ENCODE measurements at places on chromosomes 16 and 17.
A peak's percentile ranks its signal among the peaks of the same experiment; 100 is the strongest.

DNA sequence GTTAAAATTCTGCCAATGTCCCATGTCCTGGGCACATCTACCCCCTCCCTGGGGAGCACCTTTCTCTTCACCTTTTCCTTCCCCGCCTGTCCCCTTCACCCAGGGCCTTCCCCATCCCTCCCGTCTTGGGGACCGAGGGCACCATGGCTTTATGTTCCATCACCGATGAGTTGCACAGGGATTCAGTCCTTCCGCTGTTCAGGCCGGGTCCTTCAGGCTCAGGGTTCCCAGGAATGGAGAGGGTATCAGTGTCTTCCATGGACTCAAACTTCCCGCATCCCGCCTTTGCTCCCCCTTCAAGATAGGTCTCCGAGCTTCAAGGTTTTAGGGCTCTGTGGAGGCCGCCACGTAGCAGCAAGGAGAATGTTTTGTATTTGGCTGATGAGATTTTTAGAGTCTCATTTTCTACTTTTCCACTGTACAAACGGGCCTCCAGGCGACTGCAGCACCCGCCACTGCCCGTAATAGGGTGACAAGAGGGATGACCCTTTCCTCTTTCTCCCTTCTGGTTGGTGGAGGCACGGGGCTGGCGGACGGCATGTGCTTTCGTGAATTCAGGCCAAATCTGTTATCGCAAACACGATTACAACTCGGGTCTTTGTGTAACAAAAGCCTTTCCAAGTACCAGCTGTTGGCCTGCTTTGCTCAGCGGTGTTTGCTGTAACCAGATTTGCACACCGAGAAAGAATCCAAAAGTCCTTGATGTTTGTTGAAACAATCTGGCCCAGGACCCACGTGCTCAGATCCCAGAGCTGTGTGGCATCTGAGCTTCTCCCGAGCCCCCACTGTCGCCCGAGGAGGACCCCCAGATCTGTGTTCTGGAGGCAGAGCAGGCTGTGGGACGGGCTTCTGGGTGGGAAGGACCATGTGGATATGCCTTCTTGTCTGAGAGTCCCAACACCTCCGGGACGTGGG lies 236.3 kb downstream of the SEC14L1 start:
- peak; percentile 54 for DNase-seq

GRCh38 chr17:75457047-75457654 lies 716 bp downstream of the TMEM94 start:
- DNase-seq, result peak; percentile 54

DNA sequence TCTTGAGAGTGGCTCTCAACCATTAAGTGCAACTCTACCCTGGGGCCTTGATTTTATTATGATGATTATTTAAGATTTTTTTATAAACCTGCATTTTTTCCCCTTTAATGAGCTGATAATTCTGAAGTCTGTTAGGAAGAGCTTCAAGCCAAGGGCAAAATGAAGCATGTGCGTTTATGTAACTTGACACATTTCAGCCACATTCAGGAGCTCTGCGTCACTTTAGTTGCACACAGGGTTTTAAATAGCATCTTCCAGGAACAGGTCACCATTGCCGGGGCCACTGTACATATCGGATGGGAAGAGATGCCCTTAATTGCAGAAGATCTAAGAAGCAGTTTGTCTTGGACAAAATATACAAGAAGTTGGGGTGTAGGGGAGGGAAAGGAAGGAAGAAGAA lies 89.6 kb downstream of the BMERB1 start:
- no peak for DNase-seq

DNA sequence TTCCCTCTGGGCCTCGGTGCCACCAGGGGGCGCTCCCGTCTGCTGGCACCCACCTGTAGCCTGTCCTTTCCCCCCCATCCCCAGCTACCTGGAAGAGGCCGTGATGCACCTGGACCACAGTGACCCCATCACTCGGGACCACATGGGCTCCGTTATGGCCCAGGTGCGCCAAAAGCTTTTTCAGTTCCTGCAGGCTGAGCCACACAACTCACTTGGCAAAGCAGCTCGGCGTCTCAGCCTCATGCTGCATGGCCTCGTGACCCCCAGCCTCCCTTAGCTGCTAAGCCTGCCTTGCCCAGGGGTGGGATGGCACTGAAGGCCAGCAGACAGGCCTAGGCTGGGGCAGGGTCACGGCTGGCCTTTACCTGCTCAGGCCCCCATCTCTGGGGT lies 818 bp upstream of the NRN1L start:
- DNase-seq, result no peak

DNA sequence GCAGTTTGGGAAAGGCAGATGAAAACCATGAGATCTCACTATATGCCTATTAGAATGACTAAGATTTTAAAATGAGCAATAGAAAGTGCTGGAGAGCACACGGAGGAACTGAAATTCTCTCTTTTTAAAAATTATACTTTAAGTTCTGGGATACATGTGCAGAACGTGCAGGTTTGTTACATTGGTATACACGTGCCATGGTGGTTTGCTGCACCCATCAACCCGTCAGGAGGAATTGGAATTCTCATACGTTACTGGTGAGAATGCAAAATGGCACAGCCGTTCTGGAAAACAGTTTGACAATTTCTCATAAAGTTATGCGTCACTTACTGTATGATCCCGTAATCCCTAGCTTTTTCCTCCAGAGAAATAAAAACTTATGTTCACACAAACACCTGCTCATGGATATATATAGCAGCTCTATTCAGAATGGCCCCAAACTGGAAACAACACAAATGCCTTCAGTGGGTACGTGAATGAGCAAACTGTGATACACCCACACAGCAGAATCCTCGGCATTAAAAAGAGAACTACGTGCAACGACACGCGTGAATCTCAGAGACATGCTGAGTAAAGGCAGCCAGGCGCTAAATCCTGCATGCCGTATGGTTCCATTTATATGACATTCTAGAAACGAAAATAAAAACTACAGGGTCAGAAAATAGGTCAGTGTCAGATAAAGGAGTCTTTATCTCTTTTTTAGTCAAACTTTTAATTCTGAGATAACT lies 11.8 kb downstream of the PIK3R6 start:
- no peak for DNase-seq

DNA sequence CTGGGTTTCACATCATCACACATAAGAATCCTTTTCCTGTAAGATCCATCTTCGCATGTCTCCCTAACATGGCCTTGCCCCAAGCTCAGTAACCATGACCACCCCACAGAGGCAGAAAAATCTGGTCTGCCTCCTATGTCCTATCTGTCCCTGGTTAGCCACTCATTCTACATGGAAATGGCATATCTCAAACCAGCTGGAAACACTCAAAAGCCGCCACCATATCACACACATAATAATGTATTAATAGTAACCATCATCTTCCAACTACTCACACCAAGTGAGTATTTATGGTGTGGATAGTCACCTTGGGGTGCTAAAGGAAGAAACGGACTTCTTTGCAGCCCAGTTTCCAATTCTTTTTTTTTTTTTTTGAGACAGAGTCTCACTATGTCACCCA lies 11.4 kb downstream of the FAM117A start:
- no peak for DNase-seq

- DNase-seq, result no peak
Observed at GRCh38 chr16:66447491-66447890, 20.4 kb downstream of the BEAN1 start.

GRCh38 chr16:10597187-10597601 lies 16.8 kb upstream of the EMP2 start:
- DNase-seq, result no peak

- no peak for DNase-seq
Observed at GRCh38 chr16:29835926-29836325, 15.7 kb downstream of the MVP start.

DNA sequence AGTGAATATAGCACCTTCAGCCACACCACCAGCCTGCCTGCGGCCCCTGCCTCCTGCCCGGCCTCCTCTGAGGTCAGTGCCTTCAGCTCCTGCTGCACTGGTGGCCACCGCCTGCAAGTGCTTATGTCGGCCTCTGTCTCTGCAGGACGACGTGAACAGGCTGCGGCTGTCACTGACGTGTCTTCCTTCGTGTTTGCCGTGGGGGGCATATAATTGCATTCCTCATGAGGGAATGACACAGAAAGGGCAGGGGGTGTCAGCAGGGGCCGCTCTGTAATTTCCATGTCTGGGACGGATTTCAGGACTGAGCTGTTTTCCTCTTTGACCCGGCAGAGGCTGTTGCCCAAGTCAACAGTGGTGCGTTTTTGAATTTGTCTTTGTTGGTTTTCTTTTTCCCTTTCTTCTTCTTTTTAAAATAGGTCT lies 28.5 kb downstream of the CMIP start:
- no peak for DNase-seq

GRCh38 chr17:46984892-46985291 lies 5.8 kb upstream of the RPRML start:
- DNase-seq, result peak; percentile 85

DNA sequence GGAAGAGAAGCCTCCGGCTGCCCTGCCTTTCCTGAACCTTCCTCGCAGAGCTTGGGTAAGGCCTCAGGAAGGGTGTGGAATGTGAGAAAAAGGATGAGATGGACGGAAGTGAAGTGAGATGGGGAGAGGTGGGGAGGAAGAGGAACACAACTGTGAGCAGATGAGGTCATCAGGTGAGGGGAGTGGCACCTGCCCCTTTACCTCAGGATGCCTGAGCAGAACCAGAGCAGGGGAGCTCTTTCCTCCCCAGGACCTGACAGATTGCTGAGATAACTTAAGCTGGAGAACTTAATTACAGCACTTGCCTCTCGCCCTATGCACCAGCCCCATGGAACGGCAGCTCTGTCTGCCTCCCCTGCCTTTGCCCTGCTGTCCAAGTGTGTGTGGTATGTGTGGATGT lies 29.8 kb downstream of the TMEM132E start:
- DNase-seq, result no peak

DNA sequence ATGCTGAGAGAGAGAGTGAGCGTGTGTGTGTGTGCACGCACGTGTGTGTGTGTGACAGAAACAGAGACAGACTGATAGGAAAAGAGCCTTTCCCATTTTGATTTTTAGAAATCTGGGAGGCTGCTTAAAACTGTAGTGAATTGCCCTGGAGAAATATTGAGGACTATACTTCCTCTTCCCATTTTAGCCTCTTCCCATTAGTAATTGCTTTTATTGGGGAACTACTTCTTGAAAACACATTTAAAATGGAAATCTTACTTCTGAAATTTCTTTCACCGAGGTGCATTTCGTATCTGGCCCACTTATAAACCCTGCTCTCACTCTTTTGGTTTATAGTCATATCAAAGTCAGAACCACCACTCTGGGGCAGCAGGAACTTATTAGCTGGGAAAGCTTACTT lies 47.1 kb downstream of the NUP93 start:
- DNase-seq, result no peak

DNA sequence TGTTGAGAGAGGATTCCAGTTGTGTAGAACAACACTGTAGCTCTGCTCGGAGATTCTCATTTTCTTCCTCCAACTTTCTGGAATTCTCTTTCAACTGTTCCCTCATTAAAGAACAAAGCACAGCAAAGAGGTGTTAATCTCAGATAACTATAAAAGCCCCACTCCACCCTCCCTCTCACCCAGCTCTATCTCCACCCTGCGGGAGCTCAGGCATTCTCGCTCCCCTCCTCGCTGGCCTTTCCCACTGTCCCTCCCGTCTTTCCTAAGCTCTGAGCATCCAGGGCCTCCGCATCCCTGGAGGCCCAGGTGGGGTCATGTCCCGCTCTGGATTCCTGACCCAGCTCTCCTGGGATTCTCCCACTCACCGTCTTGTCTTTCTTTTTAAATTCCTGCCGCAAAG lies 35.1 kb downstream of the DHX38 start:
- no peak for DNase-seq

- DNase-seq, result no peak
Observed at GRCh38 chr17:31673076-31673475, 186.0 kb downstream of the COPRS start.

Data from NCI-H446 treated with DMSO at 0.1 percent for 48 hours (cell line).